ENCODE measurements at places on chromosomes 3 and 15.

- DNase-seq = no peak
Measured at GRCh38 chr3:81643721-81644120, 117.7 kb downstream of the GBE1 start.

DNA sequence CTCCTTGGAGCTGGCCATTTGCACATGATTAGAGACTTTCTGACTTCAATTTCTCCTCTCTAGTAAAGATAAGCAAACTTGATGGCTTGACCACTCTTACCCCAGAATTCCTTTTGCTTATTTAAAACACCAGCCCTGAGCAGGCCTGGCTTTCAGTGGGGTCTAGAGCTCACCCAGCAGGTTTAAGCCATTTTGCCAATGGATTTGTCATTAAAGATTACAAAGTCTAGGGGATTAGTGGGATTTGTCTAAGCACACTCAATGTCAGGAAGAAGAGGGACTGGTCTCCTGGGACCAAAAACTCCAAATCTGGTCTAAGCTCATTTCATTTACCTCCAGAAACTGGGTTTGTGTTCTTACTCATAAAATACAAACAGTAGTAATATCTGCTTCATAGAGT, 57.3 kb upstream of the SNTN start:
- DNase-seq = no peak

DNA sequence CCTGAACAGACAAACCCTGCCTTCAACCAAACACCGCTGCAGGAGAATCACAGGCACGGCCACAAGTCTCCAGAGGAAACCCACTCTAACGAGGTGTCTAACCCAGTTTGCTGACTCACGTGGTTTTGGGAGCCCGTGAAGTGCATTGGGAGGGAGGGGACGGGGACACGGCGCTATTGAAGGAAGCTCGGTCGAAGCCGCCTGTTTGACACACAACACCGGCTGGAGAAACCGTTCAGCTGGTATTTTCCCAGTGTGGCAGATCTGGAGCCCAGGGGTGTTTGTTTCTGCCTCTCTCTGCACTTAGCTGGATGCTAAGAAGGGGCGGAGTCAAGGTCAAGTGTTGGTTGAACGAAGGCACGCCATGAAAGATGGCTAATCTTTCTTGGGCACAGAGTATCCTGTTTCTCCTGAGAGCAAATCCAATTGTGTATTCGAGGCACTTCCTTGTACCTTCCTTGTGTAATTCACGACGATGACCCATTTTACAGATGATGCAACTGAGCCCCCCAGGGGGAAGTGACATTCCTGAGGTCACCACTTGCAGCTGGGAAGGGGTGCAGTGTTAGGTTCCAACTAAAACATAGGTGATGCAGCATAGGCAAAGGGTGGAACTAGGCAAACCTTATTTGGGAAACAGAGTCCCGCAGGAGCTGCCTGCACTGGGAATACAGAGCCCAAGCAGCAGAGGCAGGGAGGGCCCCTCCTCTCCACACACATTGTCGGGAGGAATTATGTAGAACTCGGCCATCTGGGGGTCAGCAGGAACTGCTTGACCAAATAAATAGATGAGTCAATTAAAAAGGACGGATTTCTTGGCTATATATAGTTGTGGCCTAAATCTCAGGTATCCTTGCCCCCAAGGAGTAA, 22.5 kb downstream of the SLC6A6 start:
- DNase-seq = no peak

GRCh38 chr3:185934174-185934557, 3.6 kb downstream of the TRA2B start:
- no peak for DNase-seq

DNA sequence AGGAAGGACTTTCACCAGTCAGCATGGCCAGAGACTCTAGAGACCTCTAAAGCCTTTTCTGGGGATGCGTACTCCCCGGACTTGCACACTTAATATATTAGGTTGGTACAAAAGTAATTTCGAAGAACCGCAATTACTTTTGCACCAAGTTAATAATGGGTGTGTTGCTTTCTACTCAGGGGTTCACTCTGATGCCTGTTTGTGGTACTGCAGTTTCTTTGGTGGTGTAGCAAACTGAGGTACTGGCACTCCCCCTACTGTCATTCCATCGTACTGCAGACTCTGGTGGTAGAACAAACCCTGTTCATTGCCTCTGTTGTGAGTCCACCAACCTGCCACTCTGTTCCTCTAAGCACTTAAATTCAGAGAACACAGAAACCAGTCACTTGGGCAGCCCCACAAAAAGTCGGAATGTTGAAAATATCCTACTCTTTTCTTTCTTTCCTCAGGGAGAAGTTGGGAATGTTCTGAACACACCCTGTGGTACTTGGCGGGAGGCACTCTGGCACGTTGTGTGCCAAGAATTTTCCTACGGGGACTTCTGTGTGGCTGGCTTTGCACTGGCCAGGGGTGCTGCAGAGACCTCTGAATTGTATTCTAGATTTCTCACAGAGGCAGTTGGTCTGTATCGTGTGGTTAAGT, 46.3 kb downstream of the GABRG3 start:
- no peak for DNase-seq

DNA sequence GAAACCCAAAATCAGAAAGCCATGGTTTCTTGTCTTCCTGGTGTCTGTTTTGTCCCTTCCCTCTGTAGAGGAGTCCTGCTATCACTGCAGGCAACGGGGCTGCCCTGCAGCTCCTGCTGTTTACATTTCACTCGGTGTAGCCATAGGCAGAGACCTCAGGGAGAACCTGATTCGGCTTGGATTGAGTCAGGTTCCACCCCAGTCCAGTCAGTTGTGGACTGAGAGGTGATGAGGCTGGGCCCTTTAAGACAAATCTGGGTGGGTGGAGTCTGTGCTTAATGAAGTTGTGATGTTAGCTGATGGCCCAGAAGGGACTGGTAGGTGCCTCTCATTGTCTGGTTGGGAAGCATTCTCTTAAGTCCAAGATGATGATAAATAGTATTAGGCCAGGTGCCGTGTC, 35.7 kb downstream of the FLNB start:
- DNase-seq = no peak

GRCh38 chr3:39196671-39197356, 4.4 kb upstream of the XIRP1 start:
- DNase-seq = no peak

GRCh38 chr3:161854232-161854771, 357.7 kb downstream of the OTOL1 start:
- peak; percentile 2 for DNase-seq

DNA sequence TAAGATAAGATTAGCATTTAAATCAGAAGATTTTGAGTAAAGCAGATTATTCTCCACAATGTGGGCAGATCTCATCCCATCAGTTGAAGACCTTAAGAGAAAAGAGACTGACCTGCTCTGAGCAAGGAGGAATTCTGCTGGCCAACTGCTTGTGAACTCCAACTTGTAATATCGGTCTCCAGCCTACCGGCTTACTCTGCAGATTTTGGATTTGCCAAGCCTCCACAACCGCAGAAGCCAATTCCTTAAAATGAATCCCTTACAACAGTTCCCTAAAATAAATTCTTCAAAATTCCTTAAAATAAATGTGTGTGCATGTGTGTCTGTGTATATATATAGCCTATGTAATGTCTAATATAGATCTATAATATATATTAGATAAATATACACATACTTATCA, 107.4 kb upstream of the KLF13 start:
- DNase-seq = no peak

DNA sequence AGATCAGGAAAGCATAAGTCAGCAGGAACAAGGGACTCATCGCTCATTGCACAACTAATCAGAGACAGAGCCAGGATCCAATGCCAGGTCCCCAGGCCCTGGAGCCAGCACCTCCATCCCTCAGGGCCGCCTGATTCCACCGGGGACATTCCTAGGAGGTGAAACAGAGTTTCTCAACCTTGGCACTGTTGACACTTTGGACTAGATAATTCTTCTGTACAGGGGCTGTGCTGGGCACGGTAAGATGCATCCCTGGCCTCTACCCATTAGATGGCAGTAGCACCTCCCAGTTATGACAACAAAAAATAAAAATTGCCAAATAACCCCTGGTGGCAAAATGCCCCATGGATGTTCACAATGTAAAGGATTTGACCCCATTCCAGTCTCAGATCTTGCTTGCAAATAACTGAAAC, 127.7 kb downstream of the MTHFS start:
- DNase-seq = no peak

All from stimulated activated CD8-positive, alpha-beta memory T cell treated with anti-CD3 and anti-CD28 coated beads, Interleukin-2, amount 100 ng/mL, for 48 hours (primary cell).